ENCODE measurements at places on chromosomes 1 and 21. TPM values are rescaled to one million over a fixed set of nuclear protein-coding genes. Genes with fewer than 3 reads are reported as not detected.

DNA sequence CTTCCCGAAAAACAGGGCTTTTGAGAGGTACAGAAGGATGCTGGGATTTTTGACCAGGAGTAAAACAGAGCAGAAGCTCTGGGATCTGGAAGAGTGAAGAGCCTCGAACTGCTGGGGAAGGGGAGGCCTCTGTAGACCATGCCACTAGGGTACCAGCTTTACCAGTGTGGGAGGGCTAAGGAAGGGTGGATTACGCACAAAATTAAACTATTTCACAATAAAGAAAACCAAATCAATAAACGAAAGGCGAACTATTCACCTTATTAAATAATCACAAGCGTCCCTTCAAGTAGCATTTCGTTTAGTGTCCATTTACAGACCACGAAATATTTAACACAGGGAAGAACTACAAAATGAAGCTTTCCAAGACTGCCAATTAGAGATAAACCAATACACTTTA is 723 bp downstream of the CZIB start:
- no peak for DNase-seq

IL10RB gene
- total RNA-seq = 16.9 TPM

DNA sequence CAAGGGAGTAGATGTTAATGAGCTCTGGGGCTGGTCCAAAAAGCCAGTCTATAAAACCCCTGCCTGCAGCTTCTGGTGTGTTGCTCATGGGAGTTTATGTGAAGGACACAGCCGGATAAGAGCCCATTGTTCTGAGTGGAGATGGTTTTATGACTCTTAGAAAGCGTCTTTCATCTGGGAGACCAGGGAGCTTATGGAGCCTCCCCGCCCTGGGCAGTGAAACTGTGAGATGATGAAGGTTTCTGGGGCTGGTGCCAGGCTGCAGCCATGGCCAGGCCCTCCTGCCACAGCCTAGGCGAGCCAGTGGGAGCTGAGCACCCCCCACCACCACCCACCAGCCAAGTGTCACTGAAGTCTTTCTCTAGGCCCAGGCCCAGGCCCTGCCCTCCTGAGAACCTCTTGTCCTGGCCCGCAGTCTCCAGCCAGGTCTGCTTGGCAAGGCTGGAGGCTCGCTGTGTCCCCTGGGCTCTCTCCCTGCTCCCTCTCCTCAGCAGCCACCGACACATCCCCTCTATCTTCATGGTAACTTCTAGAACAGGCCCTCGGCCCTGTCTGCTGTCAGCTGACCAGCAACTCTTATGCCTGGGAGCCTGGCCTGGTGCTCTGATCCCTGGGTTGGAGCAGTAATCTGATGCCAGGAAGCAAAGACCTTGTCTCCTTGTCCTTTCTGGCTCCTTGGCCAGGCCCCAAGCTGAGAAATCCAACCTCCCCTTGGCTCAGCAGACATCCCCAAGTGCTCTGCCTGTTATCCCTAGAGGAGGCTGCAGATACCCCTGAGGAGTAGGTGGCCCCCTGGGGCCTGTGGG is 7.6 kb upstream of the ARHGEF10L start:
- DNase-seq = no peak

HIVEP3 gene
- total RNA-seq = 2.5 TPM

GRCh38 chr1:7406641-7407543 is 364.2 kb upstream of the VAMP3 start:
- DNase-seq = peak; percentile 78

- peak; percentile 7 for DNase-seq
Measured at GRCh38 chr1:91070298-91070697, 48.5 kb upstream of the ZNF644 start.

BATF3 gene
- 8.1 TPM for total RNA-seq

LYPLAL1 gene
- 18.1 TPM for total RNA-seq
